ENCODE measurements at places on chromosomes 5 and 9.
A peak's percentile ranks its signal among the peaks of the same experiment; 100 is the strongest.

DNA sequence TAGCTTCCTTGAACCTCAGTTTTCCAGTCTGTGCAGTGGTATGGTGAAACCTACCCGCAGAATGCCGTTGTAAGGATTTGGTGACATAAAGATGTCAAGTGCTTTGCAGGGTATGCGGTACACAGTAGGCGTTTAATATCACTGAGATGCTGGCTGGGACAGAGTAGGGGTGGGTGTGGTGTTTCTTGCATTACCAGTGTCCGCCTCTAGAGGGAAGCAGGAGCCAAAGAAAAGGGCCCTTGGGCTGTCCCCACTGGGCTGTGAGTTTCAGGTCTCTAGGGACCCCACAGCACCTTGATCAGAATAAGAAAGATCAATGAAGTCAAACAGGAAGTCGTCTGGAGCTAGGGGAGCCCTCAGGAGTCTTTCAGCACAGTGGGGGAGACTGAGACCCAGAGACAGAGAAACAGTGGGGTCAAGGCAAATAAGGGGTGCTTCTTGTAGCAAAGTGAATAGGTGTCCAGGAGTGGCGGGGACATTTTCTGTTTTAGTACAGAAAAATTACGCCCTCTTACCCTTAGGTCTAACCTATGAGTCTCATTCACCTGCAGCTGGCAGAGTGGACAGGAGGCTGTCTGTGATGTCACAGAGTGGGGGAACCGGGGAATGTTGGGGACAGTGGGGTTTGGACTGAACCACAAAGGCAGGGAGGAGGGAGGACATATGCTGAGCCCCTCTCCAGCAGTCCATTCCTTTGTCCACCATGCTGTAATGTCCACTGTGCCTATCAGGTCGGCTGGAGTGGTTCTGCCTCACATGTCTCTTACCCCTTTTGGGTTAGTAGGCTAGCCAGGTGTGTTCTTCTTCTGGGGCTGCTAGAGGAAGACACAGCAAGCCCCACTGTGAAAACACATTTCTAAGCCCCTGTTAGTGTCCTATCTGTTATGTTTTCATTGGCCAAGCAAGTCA, 4.7 kb upstream of the TEX53 start:
- peak; percentile 64 for DNase-seq

DNA sequence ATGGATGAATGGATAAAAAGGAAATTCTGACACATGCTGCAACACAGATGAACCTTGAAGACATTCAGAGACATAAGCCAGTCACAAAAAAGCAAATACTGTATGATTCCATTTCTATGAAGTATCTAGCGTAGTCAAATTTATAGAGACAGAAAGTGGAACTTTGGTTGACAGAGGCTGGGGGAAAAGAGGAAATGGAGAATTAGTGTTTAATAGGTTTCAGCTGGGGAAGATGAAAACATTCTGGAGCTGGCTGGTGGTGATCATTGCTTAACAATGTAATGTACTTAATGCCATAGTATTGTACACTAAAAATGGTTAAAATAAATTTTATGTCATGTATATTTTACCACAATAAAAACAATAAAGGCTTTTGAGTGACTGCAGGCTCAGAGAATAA, 24.2 kb downstream of the PPIC start:
- DNase-seq: no peak

DNA sequence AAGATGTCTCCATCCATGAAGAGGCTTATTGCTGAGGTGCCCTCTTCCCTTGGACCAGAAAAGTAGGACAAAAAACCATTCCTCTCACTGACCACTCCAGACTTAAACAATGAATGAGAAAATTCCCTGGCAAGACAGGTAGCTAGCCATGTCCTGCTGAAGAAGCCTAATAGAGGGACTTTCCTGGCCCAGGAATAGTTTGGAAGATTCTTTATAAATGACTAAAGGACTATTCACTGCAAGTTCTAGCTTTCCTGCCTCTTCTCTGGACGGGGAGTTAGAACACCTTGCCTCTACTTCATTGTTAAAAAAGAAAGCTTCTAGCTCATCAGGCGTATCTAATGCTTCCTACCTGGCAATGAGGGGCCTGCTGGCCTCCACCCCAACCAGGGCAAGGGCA, 153.6 kb downstream of the NR3C1 start:
- DNase-seq: no peak

GRCh38 chr5:149888280-149888679, 56.3 kb downstream of the PDE6A start:
- DNase-seq: no peak

DNA sequence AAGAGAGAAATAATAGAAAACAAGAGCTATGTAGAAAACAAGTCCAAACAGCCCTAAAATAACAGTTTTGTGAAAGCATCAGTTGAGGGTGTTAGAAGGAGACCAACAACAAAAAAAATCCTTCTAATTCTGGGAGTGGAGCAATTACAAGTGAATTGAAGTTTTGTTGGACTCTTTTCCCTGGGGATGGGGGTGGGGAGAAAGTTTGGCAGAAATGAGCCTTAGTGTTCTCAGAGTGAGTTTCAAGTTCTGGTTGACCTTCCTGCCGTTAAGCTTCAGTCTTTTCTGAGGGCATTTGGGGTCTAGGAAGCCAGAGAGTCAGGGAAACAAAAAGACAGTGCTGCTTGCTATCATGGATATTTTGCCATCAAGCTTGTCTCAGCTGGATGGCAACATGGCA, 106.3 kb upstream of the TRIM32 start:
- no peak for DNase-seq

GRCh38 chr5:122199146-122199545, 69.8 kb downstream of the ZNF474 start:
- no peak for DNase-seq

DNA sequence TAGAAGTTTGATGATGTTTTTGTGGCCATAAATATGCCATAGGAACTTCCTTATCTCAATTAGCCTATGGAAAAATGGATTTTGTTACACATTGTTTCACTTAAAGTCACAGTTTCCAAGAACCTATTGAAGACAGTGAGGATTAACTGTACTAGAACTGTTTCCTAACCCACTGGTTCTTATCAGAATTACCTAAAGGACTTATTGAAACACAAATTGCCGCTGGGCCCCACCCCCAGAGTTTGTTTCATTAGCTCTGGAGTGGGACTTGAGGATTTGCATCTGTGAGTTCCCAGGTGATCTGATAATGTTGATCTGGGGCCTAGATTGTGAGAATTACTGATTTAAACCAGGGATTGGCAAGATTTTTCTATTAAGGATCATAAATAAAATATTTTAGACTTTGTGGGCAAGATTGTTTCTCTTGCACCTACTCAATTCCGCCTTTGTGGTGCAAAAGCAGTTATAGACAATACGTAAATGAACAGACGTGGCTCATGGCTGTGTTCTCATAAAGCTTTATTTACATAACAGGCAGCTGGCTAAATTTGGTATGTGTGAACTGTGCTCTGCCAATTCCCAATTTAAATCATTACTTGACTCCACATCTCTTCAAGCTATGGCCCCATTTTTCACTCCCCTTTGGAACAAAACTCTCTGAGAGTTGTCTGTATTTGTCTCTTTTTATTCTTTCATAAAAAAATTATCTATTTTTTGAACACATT, 9.3 kb downstream of the JAK2 start:
- DNase-seq: no peak

GRCh38 chr9:137445275-137445807, 4.2 kb upstream of the ENTPD8 start:
- DNase-seq: peak; percentile 82

GRCh38 chr9:136052472-136052880, 42.6 kb downstream of the NACC2 start:
- DNase-seq: peak; percentile 86

- DNase-seq: peak; percentile 43
Observed at GRCh38 chr5:181088289-181088688, 42.7 kb downstream of the OR2V1 start.

DNA sequence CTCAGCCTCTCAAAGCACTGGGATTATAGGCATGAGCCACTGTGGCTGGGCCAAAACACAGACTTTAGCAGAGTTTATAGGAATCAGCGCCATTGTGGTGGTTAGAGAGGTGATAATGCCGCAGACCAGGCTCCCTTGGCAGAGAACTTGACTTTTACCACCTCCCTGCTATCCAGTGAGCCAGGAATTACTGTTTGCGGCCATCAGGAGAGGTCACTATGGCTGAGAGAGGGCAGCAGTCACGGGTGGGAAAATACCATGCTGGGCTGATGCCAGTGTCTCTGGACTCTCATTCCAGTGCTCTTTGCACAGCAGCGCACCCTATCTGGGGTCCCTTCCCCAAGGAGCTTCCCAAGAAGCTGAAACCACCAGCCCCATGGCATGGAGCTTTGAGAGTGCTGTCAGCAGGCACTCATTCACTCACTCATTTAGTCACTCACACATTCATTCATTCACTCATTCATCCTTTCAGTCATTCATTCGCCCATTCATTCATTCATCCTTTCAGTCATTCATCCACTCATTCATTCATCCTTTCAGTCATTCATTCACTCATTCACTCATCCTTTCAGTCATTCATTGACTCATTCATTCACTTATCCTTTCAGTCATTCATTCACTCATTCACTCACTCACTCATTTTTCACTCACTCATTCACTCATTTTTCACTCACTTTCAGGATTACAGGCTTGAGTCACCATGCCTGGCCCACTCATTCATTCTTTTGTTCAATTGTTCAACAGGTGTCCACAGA, 27.3 kb upstream of the RNU6ATAC start:
- no peak for DNase-seq

GRCh38 chr5:160312960-160313727, 780 bp upstream of the CCNJL start:
- DNase-seq: no peak

DNA sequence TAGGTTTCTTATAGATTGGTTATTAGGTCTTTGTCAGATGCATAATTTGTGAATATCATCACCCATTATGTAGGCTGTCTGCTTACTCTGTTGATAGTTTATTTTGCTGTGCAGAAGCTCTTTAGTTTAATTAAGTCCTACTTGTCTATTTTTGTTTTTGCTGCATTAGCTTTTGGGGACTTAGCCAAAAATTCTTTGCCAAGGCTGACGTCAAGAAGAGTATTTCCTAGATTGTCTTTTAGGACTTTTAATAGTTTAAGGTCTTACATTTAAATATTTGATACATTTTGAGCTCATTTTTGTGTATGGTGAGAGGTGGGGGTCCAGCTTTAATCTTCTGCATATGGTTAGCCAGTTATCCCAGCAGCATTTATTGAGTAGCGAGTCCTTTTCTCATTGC, 24.8 kb upstream of the ANGPTL2 start:
- DNase-seq: no peak

DNA sequence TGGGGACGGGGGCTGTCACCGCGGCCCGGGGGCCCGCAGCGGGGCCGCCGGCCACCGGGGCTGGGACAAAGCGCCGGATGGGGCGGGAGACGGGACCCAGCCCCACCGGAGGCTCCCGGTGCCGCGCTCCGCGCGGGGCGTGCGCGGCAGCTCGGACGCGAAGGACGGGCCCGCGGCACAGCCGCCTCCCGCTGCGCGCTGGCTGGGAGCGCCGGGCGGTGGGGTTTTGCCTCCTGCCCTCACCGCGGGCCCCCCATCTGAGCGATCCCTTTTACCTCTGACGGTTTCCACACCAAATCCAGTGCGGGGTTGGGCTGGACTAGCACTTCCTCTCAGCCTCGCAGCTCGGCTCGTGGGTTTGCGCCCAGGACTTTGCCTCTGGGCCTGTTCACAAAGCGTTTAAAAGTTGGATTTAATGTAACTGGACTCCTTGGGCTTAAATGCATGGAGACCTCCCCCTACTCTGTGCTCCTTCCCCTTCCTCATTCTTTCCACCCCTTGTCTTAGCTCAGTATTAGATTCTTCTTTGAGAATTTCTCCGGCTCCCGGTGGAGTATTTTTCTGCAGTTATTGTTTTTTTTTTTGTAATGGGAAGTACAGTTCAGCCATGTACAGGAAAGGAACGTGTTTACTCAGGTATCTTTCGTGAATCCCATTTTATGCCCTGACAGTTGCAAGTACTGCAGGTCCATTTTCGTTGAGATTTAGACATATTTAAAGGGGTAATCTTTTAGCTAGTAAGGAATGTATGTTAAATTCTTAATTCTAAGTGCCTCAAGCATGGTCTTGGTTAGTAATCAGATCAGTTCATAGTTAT, 691 bp downstream of the FCHO2 start:
- peak; percentile 59 for DNase-seq

GRCh38 chr5:134223406-134224248, 2.2 kb downstream of the PPP2CA start:
- DNase-seq: no peak

DNA sequence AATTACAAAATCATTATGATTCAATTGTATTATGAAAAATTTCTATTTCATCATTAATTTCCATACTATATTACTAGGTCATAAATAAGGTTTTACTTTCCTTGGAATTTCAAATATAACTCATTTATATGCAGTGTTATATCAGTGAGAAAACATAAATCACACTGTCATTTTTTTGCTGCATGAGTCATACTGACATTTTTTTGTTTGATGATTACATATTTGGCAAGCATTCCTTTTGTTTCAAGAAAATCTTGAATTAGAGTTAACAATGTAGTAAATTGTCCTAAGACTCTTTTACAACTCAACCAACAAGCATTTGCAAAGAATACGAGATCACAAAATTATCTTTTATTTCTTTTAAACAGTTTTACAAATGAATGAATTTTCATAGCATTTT, 298.4 kb upstream of the SEMA6A start:
- DNase-seq: no peak

DNA sequence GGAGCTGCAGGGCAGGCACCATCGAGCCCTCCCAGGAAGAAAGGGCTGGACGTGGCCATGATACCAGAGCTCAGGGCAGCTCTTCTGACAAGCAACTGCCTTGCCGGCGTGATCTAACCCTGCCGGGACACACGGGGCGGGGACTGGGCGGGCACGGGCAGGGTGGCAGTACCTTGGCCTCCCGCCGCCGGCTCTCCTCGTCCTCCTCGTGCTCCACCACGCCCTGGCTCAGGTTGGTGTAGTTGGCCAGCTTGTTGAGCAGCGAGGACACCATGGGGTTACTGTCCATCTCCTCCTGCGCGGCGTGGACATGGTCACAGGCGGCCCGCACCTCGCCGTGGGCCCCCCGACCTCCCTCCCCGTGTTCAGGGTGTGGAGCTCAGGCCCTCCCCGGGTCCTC, 18.5 kb downstream of the SLC12A7 start:
- DNase-seq: no peak

- no peak for DNase-seq
Observed at GRCh38 chr5:14155075-14155474, 11.9 kb downstream of the TRIO start.

DNA sequence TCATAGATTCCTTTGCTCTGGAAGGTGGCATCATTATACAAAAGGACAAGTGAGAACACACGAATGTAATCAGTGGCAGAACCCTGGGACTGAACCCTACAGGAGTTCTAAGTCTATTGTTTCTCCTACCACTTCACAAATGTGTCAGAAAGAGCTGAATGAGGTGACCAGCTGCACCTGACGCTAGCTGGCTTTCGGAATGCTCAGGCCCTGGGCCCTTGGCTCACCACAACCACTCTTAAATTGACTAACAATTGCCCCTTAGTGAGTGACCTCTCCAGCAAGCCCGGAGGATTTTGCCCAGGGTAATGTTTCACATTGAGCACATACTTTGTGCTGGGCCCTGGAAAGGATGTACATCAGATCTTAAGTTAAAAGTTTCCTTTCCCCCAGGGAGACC, 41.2 kb upstream of the ABCA1 start:
- DNase-seq: no peak

DNA sequence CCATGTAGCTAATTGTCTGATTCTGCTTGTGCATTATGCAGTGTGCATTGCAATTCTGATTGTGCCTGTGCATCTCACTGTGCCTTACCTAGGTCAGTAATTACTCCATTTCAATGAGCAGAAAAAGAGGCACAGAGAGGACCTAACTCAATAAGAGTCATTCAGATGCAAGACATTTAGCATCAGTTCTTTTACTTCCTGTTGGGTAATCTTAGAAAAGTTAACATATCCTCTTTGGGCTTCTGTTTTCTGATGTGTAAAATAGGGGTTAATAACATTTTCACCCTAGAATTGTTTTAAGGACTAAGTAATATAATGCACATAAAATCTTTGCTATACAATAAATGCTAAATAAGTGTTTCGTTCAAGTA, 7.0 kb upstream of the DCTN4 start:
- DNase-seq: no peak

Measured in T47D (cell line).